ENCODE measurements at places on chromosomes 5 and 9. TPM values are rescaled to one million over a fixed set of nuclear protein-coding genes. Genes with fewer than 3 reads are reported as not detected.
A peak's percentile ranks its signal among the peaks of the same experiment; 100 is the strongest.

- peak; percentile 21 for DNase-seq
Measured at GRCh38 chr9:93112116-93112863, 16.3 kb downstream of the CARD19 start.

- no peak for DNase-seq
Measured at GRCh38 chr5:163995206-163995605, 489.8 kb downstream of the MAT2B start.

GRCh38 chr5:124056991-124057723 lies 545.2 kb downstream of the CSNK1G3 start:
- DNase-seq: peak; percentile 56

The DNM1 gene
- 3.8 TPM for total RNA-seq

The PCDHB15 gene
- total RNA-seq: 0.49 TPM

GRCh38 chr5:132263548-132264261 lies 6.2 kb downstream of the PDLIM4 start:
- DNase-seq: no peak
